Activated CD8-positive, alpha-beta T cell treated with anti-CD3 and anti-CD28 coated beads, Interleukin-2, amount 10 ng/mL, durations not matched to agents 7 days and 5 days (primary cell): ENCODE measurements at places on chromosomes 13 and 19. TPM values are rescaled to one million over a fixed set of nuclear protein-coding genes. Genes with fewer than 3 reads are reported as not detected.

HSH2D gene
- 83.6 TPM for total RNA-seq

CCL25 gene
- total RNA-seq = 10.2 TPM

GRCh38 chr19:16621165-16621800 is 6.7 kb downstream of the MED26 start:
- H3K36me3 ChIP-seq = peaks cover 21% of the 10 kb centered on the region
- H3K27ac ChIP-seq = no peak overlapping the region
- no peaks in the 10 kb centered on the region for H3K27me3 ChIP-seq
- DNase-seq = no peak
- no peak overlapping the region for H3K4me3 ChIP-seq
- H3K4me1 ChIP-seq = peaks cover 60% of the 10 kb centered on the region

NPAS1 gene
- total RNA-seq = not detected

DNA sequence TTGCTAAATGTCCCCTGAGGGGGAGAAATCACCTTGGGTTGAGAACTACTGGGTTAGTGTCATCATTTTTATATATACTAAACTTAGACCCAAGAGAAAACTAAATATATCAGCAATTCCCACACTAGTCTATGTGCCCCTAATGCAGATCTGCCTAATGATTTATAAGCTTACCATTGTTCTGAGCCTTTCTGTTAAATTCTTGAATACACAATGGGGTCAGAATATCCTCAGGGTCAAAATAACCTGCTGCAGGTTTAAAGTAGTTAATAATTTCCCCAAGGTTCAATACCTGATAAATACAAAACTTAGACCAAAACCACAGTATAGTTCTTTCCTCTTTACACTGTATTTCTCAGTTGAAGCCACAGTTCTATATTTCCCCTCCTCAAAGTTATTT is 4.6 kb downstream of the VWA8 start:
- peaks cover 10% of the 10 kb centered on the region for H3K36me3 ChIP-seq
- no peak overlapping the region for H3K27ac ChIP-seq
- no peak overlapping the region for H3K4me3 ChIP-seq
- H3K27me3 ChIP-seq = no peaks in the 10 kb centered on the region
- H3K4me1 ChIP-seq = peaks cover 30% of the 10 kb centered on the region
- DNase-seq = no peak

- H3K27me3 ChIP-seq = no peaks in the 10 kb centered on the region
- H3K4me3 ChIP-seq = no peak overlapping the region
- DNase-seq = peak; percentile 25
- H3K36me3 ChIP-seq = peaks cover 22% of the 10 kb centered on the region
- H3K4me1 ChIP-seq = peaks cover 22% of the 10 kb centered on the region
- no peak overlapping the region for H3K27ac ChIP-seq
These were observed 594 bp downstream of the ZNF146 start for GRCh38 chr19:36215276-36216123.

CCNE1 gene
- 39.2 TPM for total RNA-seq

DNA sequence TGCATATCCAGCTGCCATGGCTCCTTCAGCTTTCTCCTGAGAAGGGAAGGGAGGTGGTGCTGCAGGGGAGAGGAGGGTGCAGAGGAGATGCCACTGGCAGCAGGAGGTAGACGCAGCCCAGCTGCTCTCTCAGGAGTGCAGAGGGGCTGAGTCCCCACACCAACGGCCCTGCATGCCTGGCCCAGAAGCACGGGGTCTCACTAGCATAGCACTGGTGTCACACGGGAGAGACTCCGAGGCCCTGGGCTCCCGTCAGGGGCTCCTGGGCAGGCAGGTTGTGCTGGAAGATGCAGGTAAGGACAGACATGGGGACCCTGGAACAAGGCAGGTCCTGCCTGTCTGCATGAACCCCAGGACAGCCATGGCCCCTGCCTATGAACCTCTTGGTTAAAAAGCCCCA is 80.1 kb downstream of the C1QTNF9 start:
- no peaks in the 10 kb centered on the region for H3K27me3 ChIP-seq
- no peak overlapping the region for H3K27ac ChIP-seq
- H3K4me1 ChIP-seq = no peaks in the 10 kb centered on the region

GRCh38 chr19:33290956-33291622 is 11.2 kb downstream of the CEBPA start:
- no peak overlapping the region for H3K4me3 ChIP-seq
- peaks cover 19% of the 10 kb centered on the region for H3K4me1 ChIP-seq
- peaks cover 31% of the 10 kb centered on the region for H3K27me3 ChIP-seq
- H3K27ac ChIP-seq = no peak overlapping the region
- H3K36me3 ChIP-seq = peaks cover 13% of the 10 kb centered on the region
- no peak for DNase-seq

GRCh38 chr19:2175742-2176141 is 12.0 kb downstream of the DOT1L start:
- no peak overlapping the region for H3K4me3 ChIP-seq
- H3K27me3 ChIP-seq = no peaks in the 10 kb centered on the region
- H3K4me1 ChIP-seq = peaks cover 26% of the 10 kb centered on the region
- no peak overlapping the region for H3K27ac ChIP-seq
- peaks cover 17% of the 10 kb centered on the region for H3K36me3 ChIP-seq

GRCh38 chr13:69946511-69946910 is 161.1 kb upstream of the ATXN8OS start:
- no peak overlapping the region for H3K27ac ChIP-seq
- H3K4me3 ChIP-seq = no peak overlapping the region
- no peaks in the 10 kb centered on the region for H3K27me3 ChIP-seq
- no peaks in the 10 kb centered on the region for H3K4me1 ChIP-seq

GRCh38 chr19:6947745-6948144 is 60.4 kb downstream of the ADGRE1 start:
- peaks cover 15% of the 10 kb centered on the region for H3K4me1 ChIP-seq
- no peaks in the 10 kb centered on the region for H3K27me3 ChIP-seq
- H3K4me3 ChIP-seq = no peak overlapping the region
- peak; percentile 66 for DNase-seq

SLC7A10 gene
- not detected for total RNA-seq

ZNF626 gene
- 7.0 TPM for total RNA-seq

DNA sequence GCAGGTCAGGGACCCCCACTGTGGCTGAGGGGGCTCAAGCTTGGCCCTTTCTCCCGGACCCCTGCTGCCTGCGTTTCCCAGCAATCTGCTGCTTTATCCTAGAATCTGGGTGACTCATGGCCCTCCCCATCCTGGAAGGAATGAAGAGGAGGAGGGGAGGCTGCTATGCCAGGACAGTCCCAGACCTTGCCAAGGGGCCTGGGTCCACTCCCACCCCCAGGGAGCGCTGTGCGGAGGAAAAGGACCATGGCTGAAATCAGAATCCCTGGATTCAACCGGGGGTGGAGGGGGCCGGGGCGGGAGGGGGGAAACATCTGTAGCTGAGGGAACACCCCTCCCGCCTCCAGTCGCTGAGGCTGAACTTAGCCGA is 20.5 kb downstream of the ZNF114 start:
- H3K27ac ChIP-seq = no peak overlapping the region
- H3K4me3 ChIP-seq = no peak overlapping the region
- H3K4me1 ChIP-seq = peaks cover 8% of the 10 kb centered on the region

DNA sequence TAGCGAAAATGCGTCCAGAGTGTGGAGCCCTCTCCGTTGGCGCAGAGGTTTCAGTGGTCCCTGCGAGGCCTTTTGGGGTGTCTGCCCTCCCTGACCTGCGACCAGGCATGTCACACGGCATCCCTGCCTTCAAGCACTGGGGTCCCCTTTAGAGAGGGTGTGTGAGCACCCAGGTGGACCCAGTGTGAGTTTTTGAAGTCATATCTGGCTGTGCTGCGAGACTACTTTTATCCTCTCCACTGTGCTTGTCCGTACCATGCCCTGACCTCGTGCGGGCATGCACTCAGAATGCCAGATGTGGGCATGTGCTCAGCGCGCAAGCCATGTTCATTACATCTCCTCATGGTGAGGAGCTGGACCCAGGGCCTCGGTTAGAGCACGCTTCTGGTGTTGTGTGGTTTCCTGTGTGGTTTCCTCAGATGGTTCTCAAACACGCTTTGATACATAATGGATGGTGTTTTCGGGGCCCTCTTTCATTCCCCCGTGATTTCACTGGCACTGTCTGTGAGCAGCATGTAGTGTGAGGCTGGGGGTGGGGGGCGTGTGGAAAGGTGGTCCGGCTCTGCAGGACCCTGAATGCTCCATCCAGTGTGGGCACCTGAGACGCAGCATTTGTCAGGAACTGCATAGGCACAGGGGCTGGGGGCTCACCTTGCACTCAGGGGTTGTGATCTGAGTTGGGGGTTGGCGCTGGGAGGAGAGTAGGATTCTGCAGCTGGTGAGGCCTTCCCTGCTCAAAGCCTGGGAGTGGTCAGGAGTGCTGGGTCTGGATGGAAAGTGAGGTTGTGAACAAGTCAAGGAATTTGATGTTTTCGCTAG is 2.3 kb downstream of the TFDP1 start:
- peak overlapping the region; percentile 89 for H3K4me3 ChIP-seq
- H3K4me1 ChIP-seq = peaks cover 43% of the 10 kb centered on the region
- H3K27me3 ChIP-seq = no peaks in the 10 kb centered on the region
- DNase-seq = peak; percentile 58
- peak overlapping the region; percentile 63 for H3K27ac ChIP-seq

GRCh38 chr13:95536632-95537241 is 15.8 kb upstream of the CLDN10 start:
- no peak overlapping the region for H3K4me3 ChIP-seq
- H3K27ac ChIP-seq = no peak overlapping the region
- H3K27me3 ChIP-seq = peaks cover 27% of the 10 kb centered on the region
- H3K36me3 ChIP-seq = no peaks in the 10 kb centered on the region

DNA sequence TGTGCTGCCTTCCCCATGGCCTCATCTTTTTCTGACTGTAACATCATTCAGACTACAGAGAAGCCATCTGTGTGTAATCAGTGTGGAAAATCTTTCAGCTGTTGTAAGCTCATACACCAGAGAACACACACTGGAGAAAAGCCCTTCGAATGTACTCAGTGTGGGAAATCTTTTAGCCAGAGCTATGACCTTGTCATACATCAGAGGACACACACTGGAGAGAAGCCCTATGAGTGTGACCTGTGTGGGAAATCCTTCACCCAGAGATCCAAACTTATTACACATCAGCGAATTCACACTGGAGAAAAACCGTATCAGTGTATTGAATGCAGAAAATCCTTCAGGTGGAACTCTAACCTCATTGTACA is 17.2 kb upstream of the ZNF8 start:
- DNase-seq = no peak
- no peaks in the 10 kb centered on the region for H3K4me1 ChIP-seq
- H3K4me3 ChIP-seq = no peak overlapping the region
- peaks cover 86% of the 10 kb centered on the region for H3K36me3 ChIP-seq
- no peaks in the 10 kb centered on the region for H3K27me3 ChIP-seq

SPC24 gene
- 92.6 TPM for total RNA-seq

SLC27A5 gene
- total RNA-seq = 14.4 TPM
